ENCODE measurements at places on chromosomes 11 and 22.
A peak's percentile ranks its signal among the peaks of the same experiment; 100 is the strongest.

DNA sequence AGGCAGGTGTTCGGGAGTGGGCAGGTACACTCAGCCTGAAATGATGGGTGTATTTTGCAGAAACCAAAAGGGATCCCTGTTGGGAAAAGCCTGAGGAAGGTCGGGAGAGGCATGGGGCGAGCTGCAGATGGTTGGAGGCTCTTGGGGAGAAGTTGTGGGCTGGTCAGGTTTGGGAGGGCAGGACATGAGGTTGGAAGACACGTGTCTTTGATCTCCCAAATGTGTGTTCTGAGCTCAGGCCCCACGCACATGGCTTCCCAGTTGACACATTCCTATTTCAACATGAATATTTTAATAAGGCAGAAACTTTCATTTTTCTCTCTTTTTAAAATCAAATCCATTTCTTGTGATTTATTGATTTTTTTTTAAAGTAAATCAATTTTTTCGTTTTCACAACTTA lies 1003.3 kb downstream of the TBC1D22A start:
- no peak for DNase-seq

GRCh38 chr22:42277232-42277753 lies 6.8 kb upstream of the TCF20 start:
- DNase-seq = no peak

GRCh38 chr11:28384418-28384817 lies 276.2 kb downstream of the METTL15 start:
- no peak for DNase-seq

- DNase-seq = no peak
These were observed 274.4 kb upstream of the SYN3 start for GRCh38 chr22:33332538-33332937.

DNA sequence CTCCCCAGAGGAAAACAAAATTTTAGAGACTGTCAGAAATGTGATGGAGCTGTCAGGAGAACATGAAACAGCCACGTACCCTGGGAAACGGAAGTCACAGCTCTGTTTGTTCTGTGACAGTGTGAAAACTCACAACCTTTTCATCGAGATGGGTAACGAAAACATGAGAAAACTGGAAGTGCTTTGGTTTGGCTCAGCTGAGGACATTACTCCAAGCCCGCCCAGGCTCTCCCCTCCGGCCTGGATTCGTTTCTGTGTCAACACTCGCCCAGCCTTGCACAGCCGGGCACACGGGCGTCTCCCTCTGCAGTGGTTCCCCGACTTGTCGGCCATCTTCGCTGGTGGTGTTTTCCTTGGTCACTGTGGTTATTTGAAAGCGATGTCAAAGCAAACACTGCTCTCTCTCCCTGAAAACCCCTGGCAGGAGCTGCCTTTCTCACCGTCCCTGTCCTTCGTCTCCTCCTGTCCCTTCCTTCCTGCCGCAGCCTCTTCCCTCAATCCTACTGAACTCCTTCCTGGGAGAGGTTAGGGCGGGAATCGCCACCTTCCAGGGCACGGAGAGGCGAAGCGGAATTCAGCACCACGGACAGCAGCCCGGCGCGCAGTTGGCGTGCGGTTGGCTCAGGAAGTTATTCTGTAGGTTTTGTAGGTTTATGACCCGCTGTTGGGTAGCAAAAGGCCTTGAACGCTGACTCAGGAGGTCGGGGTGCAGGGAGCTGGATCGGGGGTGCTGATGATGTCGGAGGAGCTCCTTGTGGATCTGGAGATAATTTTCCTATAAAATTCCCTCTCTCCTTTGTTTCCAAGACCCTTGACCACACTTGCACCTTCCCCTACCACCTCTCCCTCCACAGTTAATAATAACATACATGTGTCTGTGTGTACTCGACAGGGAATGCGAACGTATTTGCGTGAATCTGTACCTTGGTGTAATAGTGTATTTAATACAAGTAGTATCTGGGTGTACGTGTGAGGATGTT lies 13.1 kb upstream of the RPS19BP1 start:
- DNase-seq = no peak

DNA sequence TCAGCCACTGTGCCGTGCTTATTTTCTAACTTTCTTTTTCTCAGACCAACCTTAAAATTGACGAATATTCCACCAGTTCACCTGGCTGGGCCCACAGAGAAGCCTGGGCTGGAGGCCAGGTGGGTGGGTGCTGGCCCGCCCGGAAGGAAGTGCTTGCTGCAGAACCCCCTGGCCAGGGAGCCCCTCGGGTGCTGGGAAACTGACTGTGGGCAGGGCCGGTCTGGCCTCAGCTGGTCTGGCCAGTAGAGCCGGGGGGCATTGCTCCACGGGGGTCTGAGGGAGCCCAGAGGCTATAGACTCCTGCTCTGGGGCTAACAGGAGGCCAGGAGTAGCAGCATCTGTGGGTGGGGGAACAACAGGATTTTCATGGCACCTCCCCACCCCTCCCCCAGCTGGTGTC lies 6.8 kb upstream of the CHID1 start:
- no peak for DNase-seq

DNA sequence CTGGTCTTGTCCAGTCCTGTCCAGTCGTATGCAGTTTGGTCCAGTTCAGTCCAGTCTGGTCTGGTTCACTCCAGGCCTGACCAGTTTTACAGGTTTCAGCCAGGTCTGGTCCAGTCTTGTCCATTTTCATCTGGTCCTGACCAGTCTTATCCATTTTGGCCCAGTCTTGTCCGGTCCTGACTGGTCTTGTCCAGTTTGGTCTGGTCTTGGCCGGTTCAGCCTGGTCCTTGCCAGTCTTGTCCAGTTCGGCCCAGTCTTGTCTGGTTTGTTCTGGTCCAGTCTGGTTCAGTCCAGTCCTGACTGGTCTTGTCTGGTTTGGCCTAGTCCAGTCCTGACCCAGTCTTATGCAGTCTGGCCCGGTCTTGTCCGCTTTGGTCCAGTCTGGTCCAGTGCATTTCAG lies 380.2 kb downstream of the OR4C45 start:
- DNase-seq = no peak

DNA sequence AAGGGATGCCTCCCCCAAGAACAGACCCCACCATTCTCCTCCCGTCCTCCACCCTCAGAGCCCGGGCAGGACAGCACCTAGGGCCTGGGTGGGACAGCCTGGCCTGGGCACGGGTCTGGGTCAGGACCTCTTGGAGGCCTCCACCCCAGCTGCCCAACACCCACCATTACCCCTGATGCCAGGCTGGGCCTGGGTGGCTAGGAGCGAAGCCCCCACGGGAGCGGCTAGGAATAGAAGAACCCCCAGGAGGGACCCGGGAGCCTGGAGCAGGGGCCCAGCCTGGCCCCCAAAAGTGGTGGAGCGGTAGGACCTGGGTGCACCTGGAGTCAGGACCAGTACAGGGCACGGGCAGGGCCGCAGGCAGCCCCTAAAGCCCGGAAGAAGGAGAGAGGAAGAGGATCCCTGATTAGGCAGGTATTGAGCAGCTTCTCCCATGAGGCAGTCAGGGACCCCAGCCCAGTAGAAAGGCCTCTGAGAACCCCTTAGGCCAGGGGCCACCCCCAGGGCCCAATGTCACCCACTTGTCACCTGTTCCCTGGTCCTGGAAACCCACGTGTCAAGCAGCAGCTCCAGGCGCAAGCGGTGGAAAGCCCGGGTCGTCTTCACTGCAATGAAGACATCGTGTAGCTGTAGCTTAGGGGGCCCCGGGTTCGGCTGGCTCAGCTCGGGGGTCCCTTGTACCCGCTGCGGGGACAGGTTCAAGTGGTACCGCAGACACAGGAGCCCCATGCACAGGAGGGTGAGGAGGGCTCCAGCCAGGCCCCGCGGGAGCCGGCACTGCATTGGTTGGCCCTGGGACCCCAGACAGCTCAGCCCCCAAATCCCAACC lies 575 bp downstream of the MFNG start:
- DNase-seq = no peak

- DNase-seq = peak; percentile 58
These were observed 9.9 kb downstream of the PCSK7 start for GRCh38 chr11:117221775-117222517.

All from NCI-H446 (cell line).